ENCODE measurements at places on chromosomes 3 and 15. TPM values are rescaled to one million over a fixed set of nuclear protein-coding genes. Genes with fewer than 3 reads are reported as not detected.

Gene TMEM87A
- total RNA-seq = 56.6 TPM

Gene FMN1
- total RNA-seq = 0.84 TPM

Gene SUCNR1
- total RNA-seq = 0.15 TPM

Gene C3orf85
- not detected for total RNA-seq

Gene ACTC1
- total RNA-seq = not detected

Gene ATP13A4
- 2.3 TPM for total RNA-seq

Gene ZNF660
- 0.06 TPM for total RNA-seq

Gene WDR5B
- 19.4 TPM for total RNA-seq

Gene DYNLT2B
- total RNA-seq = 6.0 TPM

Gene HRG
- total RNA-seq = not detected

Gene SHC4
- total RNA-seq = 0.29 TPM

DNA sequence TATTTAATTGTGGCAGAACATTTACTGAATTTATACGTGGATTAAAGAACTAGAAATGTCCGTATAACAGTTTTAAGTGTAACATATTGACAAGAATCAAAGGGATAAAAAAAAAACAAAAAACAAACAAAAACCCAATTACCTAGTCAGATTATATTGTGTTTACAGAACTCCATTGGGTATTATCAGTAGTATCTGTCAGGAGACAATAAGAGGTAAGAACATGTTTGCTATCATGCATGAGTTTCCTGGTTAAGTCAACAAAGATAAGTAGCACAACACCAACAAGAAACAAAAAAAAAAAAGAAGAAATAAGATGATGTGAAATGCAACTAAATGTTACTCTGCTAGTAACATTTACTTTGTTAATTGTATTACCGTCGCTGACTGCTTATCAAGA lies 570.6 kb downstream of the ZBBX start:
- DNase-seq = no peak

- no peak for DNase-seq
Observed at GRCh38 chr3:166993015-166993630, 387.0 kb downstream of the ZBBX start.

- peak; percentile 63 for DNase-seq
Observed at GRCh38 chr15:96356494-96357455, 26.3 kb downstream of the NR2F2 start.

DNA sequence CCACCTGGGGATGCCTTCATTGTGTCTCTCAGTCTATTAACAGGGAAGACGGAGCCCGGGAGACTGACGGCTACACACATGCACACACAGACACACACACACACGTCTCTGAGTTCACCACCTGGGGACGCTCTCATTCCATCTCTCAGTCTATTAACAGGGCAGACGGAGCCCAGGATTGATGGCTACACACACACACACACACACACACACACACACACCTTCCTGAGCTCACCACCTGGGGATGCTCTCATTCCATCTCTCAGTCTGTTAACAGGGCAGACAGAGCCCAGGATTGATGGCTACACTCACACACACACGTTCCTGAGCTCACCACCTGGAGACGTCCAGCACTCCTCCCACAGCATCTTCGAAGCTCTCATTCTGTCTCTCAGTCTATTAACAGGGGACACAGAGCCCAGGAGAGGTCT lies 143.9 kb downstream of the OR4M2 start:
- no peak for DNase-seq

DNA sequence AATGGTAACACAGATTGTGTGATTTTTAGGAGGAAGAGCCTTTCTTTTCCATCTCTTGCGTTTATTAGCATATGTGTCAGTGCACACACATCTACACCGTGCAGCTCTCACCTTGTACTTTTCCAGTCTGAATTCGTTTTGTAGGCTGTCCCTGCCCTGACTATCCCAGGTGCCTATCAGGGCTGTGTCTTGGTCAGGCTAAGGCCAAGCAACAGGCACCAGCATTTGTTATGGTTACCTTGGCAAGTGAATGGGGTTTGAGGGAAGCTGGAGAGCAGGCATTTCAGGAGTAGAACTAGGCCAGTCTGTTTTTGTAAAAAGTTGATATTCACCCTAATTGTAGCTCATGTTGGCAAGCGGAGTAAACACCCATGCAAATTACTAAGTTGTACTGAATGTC lies 489.5 kb upstream of the TPRG1 start:
- DNase-seq = no peak

GRCh38 chr3:141346839-141347238 lies 21.5 kb upstream of the ZBTB38 start:
- no peak for DNase-seq

DNA sequence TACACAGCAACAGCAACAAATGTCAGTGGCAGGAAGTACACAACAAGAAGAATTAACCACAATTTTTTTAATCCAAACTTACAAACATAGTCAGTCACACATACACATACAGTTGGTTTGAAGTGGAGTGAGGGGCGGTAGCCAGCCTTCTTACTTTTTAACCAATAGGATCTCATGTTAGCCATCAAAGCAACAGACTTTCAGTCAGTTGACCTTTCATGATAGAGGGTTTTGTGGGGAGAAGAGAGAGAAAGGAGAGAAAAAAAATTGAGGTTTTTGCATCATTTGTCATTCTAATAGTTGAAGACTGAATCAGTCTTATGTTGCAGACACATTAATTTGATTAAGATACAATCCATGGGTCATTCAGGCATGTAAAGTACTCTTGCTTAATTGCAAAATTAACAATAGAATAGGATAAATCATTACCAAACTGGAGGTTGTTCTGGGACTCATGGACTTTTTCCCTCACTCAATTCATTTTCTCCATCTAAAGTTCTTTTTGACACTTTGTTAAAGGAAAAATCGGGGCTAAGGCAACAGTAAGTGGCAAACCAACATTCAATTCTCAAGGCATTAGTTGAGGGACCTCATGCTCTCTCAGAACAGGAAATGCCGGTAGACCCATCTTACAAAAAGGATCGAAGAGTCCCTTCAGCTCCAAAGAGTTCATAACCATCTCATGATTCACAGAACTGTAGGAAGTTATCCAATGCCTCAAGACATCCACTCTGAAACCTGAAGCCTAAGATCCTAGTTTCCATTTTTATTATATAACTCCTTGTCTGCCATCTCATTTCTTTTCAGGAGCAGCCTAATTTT lies 159.5 kb upstream of the LPP start:
- peak; percentile 60 for DNase-seq

DNA sequence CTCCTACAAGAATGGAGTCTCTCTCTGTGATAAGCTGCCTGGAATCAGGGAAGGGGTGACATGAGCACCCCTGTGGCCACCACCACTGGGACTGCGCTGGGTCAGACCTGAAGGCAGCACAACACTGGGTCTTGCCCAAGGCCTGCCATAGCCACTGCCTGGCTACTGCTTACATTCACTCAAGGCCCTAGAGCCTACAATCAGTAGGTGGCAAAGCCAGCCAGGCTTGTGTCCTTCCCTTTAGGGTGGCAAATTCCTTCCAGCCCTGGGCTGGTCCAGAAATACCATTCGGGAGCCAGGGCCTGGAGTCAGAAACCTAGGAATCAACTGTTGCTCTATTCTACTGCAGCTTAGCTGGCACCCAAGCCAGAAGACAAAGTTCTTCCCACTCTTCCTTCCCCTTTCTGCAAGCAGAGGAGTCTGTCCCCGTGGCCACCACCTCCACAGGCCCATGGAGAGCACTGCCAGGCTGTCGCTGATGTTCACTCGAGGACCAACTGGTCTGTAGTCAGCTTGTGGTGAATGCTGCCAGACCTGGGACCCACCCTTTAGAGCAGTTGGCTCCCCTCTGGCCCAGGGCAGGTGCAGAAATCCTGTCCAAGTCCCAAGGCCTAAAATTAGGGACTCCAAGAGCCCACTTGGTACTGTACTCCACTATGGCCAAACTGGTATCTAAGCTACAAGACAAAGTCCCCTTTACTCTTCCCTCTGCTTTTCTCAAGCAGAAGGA lies 307.4 kb downstream of the THSD4 start:
- DNase-seq = no peak

DNA sequence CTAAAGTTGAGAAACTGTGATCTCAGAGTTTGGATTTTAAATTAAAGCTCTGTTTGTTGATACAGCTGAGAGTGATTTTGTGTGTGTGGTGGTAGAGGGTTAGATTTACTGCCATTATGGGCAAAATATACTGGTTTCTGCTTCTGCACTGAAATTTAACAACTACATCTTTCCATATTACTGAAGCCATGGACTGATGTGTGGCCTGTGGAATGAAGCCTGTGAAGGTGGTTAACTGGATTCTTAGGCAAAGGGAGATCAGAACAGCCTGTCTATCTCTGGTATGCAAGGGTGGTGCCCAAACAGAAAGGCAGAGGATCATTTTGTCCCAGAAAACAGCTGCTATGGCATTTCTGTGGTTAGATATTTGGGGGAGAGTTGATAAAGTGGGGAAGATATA lies 297.3 kb upstream of the THBS1 start:
- no peak for DNase-seq

DNA sequence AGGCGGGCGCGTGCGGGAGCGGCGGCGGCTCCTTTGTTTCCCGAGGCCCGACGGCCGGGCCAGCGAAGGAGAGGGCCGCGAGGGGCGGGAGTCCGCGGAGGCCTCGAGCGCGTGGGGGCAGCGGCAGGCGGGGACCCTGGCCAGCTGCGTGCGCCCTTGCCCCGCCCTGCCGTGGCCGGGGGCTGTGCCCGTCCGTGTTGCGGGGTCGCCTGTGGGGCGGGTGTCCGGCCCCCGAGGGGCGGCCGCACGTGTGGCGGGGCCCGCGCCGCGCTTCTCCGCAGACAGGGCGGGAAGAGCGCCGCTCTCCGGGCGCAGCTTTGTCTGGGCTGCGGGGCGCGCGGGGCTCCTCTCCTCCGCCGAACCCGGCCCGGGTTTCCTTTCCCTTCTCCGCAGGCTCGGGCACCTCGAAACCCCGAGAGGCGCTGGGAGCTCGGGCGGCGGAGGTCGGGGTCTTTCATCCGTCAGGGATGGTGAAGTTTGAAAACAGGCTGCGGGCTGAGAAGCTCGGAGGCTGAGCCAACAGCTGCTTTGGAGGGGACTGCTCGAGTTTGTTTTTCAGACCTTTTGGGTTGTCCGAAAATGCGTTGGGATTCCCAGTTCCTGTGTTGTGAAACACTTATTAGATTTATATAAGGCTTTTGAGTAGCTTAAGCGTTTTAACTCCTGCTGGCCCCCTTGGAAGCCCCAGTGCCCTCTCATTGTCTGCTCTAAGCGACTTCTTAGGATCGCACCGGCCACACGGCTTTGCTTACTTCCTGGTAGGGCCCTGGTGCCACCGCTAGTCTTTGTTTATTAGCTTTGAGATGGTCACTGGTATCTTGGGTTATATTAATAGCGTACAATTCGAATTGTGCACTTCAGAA lies 817 bp downstream of the USP3 start:
- DNase-seq = peak; percentile 50

DNA sequence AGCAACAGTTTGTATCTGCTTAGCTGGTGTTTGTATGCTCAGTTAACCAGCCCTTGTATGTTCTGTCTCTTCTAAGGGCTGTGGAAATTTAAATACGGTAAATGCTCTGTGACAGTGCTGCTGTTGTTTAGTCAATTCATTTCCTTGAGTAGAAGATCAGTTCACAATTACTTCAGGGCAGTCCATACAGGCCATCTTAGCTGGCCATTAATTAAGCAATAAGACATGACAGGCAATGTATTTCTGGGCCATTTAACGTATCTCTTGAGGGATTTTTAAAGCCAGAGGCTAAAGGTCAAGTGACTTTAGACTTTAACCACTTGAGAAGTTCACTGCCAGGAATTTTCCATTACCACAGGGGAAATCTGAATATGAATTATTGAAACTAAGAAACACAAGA lies 351.8 kb downstream of the ZIC1 start:
- no peak for DNase-seq

- no peak for DNase-seq
Observed at GRCh38 chr3:64157150-64158035, 67.9 kb downstream of the PRICKLE2 start.

DNA sequence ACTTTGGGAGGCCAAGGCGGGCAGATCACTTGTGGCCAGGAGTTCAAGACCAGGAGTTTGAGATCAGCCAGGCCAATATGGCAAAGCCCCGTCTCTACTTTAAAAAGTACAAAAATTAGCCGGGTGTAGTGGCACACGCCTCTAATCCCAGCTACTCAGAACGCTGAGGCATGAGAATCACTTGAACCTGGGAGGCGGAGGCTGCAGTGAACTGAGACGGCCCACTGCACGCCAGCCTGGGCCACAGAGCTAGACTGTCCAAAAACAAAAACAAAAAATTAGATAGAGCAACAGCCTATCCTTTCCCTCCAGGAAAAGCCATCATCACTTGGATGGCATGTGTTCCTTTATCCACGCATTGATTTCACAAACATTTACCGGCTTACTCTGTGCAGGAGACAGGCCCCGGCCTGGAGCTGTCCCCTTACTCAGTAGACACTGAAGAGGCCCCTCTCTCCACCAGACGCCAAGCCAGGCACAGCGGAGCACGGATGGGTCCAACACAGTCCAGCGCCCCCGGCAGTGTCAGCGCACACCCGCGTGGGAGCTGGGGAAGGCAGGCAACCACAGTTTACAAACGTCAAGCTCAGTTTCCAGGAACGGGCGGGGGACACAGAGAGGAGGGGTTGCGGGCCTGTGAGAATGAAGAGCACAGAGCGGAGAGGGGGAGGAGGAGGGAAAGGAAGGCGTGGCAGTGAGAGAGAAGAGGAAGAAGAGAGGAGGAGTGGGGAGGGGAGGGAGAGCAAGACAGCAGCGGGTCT lies 3.1 kb downstream of the GP5 start:
- peak; percentile 52 for DNase-seq

DNA sequence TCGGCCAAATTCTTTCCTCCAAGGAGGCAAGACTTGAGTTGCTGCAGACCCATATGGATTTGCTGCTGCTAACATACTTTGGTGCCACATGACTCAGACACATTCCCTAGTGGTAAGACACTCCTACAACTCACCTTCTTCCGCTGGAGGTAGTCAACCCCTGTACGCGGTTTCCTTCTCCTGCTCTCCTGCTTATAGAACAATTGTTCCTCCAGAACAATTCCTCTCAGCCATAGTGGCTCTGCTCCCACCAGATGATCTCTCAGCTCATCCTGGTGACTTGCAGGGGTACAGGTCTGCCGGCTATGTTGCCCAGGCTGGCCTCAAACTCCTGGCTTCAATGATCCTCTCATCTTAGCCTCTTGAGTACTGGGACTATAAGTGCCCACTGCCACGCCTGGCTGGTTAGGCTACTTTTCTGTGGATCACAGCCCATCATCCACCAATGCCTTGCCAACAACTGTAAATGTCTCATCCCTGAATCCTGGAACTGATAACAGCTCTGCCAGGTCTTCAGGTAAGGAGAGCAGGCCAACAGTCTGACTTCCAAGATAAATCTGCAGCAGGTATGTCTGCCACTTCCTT lies 2.4 kb upstream of the CXCR6 start:
- no peak for DNase-seq

GRCh38 chr15:82106679-82107078 lies 60.9 kb upstream of the MEX3B start:
- DNase-seq = no peak

GRCh38 chr3:160685144-160685766 lies 8.3 kb downstream of the ARL14 start:
- no peak for DNase-seq

DNA sequence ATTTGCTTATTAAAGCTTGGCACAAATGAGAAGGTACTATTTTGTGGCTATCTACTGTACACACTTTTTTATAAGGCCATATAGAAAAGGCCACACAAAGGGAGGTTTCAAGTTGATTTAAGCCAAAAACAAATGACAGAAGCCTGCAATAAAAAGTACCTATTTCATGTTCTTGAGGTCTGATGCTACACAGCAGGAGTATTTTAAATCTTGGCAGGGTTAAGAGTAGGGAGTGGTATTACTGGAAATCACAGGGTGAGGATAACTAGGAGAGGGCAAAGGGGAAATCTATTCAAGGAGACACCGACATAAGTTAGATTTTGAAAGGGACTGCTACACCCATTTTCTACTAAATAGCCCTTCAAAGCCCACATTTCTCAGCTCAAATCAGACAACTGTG lies 146.2 kb downstream of the GREM1 start:
- DNase-seq = no peak

- DNase-seq = no peak
Observed at GRCh38 chr15:74253211-74253921, 17.2 kb downstream of the CCDC33 start.
